ENCODE measurements at places on chromosomes 11 and 22.

DNA sequence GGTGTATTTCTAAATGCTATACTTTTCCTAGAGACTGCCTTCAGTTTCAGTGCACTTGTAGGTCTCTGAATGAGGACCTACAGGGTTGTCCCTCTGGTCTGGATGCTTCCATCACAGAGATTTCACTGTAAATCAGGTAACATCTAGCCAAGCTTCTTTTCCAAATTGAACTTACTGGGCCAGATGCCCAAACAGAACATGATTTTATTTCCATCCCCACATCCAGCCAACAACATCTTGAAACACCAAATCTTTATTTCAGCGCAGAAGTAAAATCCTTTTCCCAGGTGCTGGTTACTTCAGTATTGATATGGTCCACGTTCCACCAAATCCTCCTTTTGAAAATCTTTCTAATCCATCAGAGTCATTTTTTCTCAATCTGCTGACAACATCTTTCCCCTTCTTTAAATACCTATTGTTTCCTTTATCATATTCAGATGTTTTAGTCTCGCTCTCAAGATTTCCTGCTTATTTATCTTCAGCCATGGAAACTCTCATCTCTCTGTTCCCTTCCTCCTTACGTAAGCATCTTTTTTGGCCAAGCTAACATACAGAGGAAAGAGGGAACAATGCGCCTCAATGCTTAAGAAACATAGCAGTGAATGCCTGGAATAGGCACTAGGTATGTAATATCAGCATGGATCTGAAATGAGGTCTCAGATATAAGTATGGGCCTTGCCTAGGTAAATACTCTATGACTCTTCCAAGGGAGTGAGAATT, 201.2 kb upstream of the MTNR1B start:
- DNase-seq: no peak

- no peak for DNase-seq
Observed at GRCh38 chr11:85379066-85379465, 248.1 kb downstream of the DLG2 start.

DNA sequence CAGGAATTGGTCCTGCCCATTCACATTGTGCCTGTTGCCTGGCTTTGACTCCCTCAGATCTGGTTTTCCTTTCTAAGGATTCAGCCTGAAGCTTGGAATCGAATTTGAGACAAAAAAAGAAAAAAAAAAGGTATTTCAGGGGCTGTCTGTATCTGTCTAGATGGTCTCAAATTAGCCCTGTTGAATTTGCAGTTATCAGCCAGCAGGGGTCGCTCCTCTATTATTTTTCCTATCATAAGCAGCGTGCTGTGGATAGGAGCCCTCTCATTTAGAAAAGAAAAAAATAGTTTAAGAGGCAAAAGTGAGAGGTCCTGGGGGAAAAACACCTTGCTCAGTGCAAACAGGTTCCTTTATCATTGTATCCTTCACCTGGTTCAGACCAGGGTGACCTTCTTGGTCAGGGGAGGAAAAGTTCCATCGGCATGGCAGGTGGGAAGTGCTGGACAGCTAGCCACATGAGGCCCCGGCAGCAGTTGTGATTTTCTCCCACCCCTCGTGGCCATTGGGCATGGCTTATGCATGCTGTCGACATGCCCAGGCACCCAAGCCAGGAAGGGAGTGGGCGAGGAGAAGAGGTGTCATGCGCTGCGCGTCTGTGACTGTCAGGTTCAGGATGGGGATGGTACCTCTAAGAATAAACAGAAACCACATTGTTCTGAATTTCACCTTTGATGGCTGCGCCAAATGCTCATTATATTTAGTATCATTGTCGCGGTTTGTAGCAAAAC, 13.1 kb downstream of the OR5AK2 start:
- no peak for DNase-seq

GRCh38 chr11:97620007-97620406, 1230.2 kb downstream of the JRKL start:
- no peak for DNase-seq

DNA sequence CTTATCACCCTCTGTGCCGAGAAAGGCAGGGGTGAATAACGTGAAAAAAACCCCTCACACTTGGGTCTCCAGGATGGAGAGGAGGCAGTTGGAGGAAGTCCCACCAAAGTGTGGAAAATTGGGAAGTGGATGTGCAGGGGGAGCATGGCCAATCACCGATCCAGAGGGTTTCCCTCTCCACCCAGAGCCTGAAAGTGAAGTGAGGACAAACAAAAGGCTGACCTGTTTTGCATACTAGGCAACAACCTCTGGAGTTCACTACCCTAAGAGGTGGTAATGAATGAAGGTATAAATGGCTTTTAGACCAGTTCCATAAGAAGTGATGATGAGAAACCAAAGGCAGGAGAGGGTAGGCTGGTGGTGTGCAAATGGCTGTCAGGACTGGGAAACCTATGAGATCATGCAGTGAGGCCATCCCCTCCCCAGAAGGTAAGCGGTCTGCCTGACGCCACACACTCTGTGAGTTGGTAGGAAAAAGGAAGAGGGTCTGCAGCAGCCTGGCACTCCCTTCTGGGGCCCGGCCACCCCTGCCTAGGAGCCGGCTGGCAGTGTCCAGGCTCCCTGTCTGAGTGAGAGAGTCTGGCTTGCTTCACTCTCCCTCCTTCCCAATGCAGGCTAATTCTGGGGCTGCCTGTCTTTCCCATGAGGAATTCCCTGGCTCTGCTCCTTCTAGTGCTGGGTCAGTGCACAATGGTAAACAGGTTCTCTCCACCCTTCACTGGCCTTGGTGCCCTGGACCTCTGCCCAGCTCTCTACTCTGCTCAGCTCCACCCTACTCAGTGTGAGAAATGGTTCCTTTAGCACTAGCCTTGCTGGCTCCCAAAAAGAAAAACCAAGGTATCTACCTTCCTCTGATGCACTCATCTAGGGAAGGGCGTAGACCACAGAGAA, 15.6 kb downstream of the TBC1D10A start:
- no peak for DNase-seq

DNA sequence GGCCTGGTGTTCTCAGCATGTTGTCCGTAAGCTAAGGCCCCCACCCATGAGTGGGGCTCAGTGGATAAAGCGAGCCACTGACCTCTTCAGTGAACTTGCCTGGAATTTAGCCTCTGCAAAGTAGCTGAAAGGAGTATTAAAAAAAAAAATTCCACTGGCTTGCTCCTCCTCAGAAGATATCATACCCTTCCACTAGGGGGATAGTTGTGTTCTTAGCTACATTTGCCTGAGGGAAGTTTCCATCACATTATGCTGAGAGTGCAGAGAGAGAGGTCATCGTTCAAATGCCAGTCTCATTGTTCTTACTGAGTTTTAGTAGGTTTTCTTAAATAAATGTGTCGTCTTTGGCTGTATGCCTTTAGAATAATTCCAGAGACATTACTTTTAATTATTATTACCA, 879.7 kb downstream of the JRKL start:
- no peak for DNase-seq

DNA sequence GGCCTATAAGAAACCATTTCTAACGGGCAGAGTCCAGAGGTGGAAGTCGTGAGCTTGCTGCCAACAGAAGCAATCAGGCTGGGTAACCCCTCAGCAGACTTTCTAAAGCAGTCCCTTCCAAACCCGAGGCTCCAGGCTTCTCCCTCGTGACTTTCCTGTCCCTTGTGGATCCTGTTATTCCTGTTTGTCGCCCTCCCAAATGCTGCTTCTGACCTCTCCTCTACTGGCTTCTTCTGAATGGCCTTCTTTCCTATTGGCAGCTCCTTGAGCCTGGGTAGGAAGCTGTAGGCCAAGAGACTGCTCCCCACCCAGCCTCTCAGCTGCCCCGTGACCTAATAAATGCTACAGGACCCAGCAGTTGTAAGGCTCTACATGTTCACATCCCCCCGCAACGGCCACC, 35.0 kb downstream of the MAFF start:
- DNase-seq: no peak

GRCh38 chr11:120065176-120065575, 72.7 kb downstream of the TRIM29 start:
- no peak for DNase-seq

DNA sequence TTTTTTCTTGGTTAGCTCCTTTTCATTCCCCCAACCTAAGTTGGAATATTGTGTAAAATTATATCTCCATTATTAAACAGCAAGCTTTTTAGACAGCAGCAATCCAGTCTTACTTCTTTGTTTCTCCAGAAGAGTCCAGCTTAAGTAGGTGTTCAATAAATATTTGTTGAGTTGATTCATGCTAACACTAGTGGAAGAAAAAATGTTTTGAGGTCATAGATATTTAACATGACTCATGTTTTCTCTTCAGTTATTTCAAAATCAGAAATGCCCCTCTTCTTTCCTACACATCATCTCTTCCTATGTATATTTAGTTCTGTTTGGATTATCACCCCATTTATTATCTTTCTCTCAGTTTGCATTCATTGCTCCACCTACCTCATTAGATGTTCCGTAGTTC, 20.3 kb downstream of the CCDC83 start:
- DNase-seq: no peak

GRCh38 chr11:13290221-13290980, 12.8 kb downstream of the BMAL1 start:
- DNase-seq: no peak

DNA sequence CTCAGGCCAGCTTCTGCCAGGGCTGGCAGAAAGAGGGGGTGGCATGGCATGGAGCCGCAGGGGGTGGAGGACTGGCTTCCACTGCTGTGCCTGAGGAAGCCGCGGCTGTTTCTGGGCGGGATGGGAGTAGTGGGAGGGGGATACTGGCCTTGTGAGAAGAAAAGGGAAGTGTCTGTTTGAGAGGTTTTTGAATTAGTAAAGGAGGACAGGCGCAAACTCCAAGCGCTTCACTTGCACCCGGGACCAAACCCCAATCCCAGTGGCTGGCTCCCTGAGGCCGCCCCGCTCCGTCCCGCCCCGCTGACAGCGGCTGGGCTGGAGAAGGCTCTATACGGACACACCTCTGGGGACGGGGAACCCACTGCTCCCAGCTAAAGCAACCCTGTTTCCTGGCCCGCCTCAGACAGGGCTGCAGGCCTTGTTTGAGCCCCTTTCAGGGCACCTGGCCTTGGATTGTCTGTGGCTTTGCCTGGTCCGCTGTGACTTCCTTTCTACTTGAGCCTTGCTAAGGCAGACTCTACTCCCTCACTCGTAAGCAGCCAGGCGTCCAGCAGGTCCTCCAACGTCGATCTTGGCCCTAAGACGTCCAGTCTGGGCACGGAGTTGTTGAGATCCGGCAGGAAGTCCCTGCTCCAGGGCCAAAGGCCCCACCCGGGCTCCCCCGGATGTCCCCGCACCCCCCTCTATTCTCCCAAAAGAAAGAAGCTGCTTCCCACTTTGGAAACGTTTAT, 2.2 kb downstream of the APOA1 start:
- DNase-seq: no peak

DNA sequence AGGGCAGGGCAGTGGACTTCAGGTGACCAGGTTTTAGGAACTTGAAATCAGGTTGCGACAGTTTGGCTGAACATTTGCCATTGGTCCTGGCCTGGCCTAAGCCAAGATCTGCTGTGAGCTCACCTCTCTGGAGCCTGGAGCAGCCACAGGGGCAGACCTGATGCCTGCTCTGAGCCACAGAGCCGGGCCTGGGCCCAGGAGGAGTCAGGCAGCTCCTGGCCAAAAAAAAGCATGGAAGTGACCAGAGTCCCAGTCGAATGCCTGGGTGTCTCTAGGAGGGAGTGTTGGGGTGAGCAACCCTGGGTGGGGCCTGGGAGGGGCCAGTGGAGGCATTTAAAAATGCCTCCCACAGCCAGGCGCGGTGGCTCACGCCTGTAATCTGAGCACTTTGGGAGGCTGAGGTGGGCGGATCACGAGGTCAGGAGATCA, 6.0 kb upstream of the OMP start:
- no peak for DNase-seq

GRCh38 chr11:125341676-125342075, 154.4 kb downstream of the FEZ1 start:
- DNase-seq: no peak

- DNase-seq: no peak
Observed at GRCh38 chr11:74507582-74507981, 14.1 kb upstream of the LIPT2 start.

DNA sequence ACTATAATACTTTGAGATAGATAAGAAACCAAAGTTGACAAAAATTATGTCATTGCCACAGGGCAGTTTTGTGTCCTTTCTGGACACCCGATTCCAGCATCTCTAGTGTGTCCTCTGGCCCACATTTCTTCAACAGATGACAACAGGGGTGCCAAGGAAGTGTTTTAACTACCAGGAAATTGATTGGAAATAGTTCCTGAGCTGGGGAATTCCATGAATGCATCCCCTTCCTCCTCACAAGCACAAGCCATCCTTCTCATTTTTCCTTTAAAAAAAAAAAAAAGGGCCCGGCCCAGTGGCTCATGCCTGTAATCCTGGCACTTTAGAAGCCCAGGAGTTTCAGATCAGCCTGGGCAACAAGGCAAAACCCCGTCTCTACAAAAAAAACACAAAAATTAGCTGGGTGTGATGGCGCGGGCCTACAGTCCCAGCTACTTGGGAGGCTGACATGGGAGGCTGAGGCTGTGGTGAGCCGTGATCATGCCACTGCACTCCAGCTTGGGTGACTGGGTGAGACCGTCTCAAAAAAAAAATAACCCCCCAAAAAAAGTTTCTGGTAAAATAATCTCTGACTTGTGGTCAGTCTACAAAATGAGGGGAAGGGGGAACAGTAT, 797 bp upstream of the B3GAT3 start:
- DNase-seq: no peak

DNA sequence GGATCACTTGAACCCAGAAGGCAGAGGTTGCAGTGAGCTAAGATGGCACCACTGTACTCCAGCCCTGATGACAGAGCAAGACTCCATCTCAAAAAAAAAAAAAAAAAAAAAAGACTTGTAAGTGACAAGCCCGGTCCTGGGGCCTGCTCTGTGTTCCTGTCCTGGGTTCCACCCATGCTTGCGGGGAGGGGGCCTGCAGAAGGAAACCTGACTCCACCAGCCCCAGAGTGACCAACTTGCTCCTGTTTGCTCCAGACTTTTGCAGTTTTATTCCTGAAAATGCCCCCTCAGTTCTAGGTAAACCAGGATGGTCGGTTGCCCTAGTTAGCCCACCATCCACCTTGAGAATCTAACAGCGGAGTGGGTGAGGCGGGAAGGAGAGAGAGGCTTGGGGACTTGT, 10.1 kb upstream of the LRP5 start:
- no peak for DNase-seq

GRCh38 chr11:9740202-9740883, 76.5 kb downstream of the SWAP70 start:
- DNase-seq: no peak

DNA sequence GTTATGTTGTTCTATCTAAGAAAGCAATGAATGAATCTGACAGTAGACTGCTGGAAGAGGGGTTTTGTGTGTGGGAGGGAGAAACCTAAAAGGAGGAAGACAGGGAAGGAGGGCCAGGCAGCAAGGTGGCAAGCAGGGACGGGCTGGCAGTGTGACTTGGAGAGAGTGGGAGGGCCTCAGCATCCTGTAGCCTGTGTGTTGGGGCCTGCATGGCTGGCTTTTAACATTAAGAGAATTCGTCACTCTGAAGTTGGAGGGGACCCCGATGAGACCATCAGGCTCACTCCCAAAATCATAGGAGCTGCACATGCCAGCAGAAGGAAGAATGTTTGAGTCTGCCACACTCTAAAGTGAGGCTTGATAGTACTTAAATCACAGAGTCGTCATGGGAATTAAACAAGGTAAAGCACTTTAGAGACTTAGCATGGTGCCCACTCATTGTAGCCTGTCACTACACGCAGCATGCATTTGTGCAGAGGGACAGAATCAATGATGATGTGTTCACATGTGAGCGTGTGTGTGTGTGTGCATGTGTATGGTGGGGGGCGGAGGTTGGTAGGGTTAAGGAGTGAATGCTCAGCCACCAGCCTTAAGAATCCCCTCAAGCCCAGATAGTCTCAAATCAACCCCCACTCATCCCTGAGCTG, 199.5 kb downstream of the TENM4 start:
- no peak for DNase-seq
